ENCODE measurements at places on chromosomes 5 and 9. TPM values are rescaled to one million over a fixed set of nuclear protein-coding genes. Genes with fewer than 3 reads are reported as not detected.

The CA9 gene
- total RNA-seq: 1.8 TPM

The PHF24 gene
- 0.11 TPM for total RNA-seq

The LPAR1 gene
- 8.1 TPM for total RNA-seq

The UNC5A gene
- not detected for total RNA-seq

The EPB41L4B gene
- 2.5 TPM for total RNA-seq
